ENCODE measurements at places on chromosomes 2 and 18.

DNA sequence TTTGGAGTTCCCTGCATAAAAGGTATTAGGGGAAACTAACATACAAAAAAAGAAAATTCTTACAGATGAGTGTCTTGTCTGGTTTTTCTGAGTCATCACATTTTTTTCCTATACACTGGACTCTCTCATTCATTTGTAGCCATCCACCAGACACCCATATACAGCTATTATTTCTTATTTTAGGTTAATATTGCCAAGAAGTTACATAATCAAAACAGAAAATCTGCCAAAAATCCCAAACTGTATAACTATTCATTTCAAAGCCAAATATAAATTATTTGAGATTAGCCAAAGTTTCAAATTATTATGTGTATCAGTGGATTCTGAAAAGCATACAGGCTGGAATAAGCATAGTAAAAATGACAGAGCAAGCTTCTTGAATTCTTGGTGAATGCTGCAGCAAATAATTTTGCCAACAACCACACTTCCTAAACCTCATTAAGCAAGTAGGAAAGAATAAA, 191.2 kb downstream of the NCKAP5 start:
- no peak for DNase-seq

DNA sequence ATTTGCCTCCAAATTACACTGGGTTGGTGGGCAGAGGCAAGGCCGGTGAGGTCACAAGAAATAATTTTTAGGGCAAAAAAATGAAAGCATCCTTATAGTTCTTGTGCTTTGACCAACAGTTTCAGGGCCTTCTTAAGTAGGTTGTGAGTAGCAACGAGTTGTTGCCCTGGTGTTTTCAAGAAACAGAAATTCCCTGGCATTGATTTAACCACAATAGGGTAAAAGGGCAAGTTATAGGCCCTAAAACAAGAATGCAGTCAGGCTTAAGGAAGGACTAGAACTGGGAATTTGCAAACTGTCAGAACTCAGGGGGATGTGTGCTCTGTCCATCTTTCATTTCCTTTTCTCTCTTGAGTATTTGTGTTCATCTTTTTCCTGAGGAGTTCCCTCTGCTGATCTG, 46.1 kb upstream of the STPG4 start:
- no peak for DNase-seq

- DNase-seq = no peak
These were observed 89.5 kb downstream of the MRPS9 start for GRCh38 chr2:105127289-105127915.

GRCh38 chr2:156320486-156321098, 11.9 kb downstream of the NR4A2 start:
- DNase-seq = no peak

DNA sequence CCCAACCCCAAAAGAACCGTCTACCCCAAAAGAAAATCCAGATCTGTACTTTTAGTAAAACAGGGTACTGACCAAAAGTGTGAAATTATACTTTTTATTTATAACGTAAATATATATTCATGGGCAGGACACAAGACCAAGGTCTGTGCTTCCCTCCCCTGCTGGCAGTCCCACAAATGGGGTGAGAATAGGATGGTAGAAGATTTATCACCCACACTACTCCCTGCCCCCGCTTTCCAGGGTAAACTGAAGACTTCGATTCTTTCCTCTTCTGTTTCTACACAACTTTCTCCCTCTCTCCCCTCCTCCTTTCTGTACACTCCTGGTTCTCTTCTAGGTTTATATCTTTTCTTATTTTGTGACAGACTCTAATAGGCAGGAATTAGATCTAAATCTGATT, 79.7 kb downstream of the MDH1 start:
- no peak for DNase-seq

DNA sequence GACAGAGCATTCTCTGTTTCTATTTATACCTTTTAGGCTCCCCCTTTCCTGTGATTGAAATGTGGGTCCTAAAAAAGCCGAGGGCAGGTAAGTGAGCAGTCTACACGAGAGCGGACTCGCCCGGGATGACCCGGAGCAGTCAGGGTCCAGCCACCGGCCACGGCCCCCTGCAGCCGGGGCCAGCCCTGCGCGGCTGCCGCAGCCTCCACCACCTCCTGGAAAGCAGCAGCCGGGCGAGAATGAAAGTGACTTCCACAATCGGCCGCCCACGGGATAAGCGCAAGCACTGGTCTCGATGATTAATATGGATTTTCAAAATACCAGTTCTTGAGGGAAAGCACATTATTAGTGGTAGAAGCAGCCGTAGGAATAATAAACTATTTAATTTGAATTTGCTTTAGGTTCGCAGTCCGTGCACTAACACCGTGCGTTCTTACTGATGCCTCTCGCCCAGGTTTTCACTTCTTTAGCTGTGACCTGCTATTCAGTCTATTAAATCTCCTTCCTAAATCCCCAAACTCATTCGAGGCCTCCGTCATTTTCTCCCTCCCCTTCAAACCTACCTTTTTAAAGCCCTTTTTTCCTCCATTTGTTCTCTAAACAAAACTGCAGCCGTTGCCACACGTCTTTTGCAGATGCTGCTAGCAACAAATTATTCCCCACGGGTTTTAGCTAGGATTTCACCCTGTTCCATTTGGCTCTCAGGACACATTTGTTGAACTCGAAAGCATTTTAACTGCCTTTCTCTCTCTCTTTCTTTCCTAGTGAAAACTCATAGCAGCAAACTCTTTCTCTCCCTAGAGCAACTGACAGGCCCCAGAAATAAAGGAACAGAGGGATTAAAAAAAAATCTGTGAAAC, 1015.1 kb upstream of the PIK3C3 start:
- DNase-seq = no peak

DNA sequence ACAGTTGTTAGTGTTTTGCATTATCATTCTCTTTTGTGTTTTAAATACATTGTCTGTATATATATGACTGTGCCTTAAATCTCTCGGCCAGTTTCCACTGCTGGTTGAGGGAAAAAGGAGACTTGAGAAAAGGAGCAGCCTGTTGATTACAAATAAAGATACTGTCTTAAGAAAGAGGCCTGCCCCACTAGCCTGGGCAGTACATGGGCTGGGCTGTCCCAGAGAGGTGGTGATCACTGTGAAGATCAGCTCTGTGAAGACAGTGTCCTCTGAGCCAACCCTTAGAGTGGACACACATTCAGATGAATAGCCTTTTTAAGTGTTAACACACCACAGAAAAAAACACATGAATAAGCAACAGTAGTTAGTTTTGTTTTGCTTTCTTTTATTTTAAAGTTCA, 10.0 kb upstream of the OTX1 start:
- DNase-seq = no peak

- DNase-seq = no peak
These were observed 348.7 kb upstream of the GALNT5 start for GRCh38 chr2:156908825-156909224.
